ENCODE measurements at places on chromosomes 12 and 14. TPM values are rescaled to one million over a fixed set of nuclear protein-coding genes. Genes with fewer than 3 reads are reported as not detected.

Gene ANKRD52
- total RNA-seq = 29.6 TPM

Gene INHBE
- 0.29 TPM for total RNA-seq

Gene SLC7A7
- total RNA-seq = 3.5 TPM

Gene RNASE3
- total RNA-seq = not detected

Gene OR6C65
- not detected for total RNA-seq

Gene B3GNT4
- total RNA-seq = 0.58 TPM

Gene RFX4
- not detected for total RNA-seq

Gene HELB
- total RNA-seq = 2.0 TPM

Gene BEGAIN
- 0.51 TPM for total RNA-seq

Gene AICDA
- total RNA-seq = not detected

Gene KLRD1
- not detected for total RNA-seq

Gene NINJ2
- total RNA-seq = not detected

Gene TAS2R8
- total RNA-seq = not detected

Gene GPR68
- 1.8 TPM for total RNA-seq

Gene KIF5A
- 0.51 TPM for total RNA-seq

Gene PLEKHG7
- not detected for total RNA-seq

Gene GALNT9
- total RNA-seq = not detected

Gene SMIM41
- not detected for total RNA-seq

Gene SOS2
- 13.5 TPM for total RNA-seq

Gene OR11H12
- total RNA-seq = not detected

Gene PPP2R3C
- 24.5 TPM for total RNA-seq

Gene ELK3
- total RNA-seq = 46.3 TPM

Gene BEST3
- total RNA-seq = 2.2 TPM

Gene ORMDL2
- 40.5 TPM for total RNA-seq

Gene ACYP1
- 66.1 TPM for total RNA-seq

Gene KRT78
- not detected for total RNA-seq

Gene CTSG
- total RNA-seq = not detected

Gene WASHC3
- total RNA-seq = 51.0 TPM

Gene PITPNM2
- total RNA-seq = 4.1 TPM

Gene SLC2A3
- 5.9 TPM for total RNA-seq

Gene PDE6H
- total RNA-seq = not detected

Gene ALG10B
- 2.4 TPM for total RNA-seq

Gene PDZRN4
- not detected for total RNA-seq

Gene ASPG
- total RNA-seq = not detected

Gene BBS10
- 4.7 TPM for total RNA-seq

Gene PRMT5
- 142 TPM for total RNA-seq

Gene OTX2
- not detected for total RNA-seq

Gene KRT77
- total RNA-seq = not detected

Gene PHLDA1
- total RNA-seq = 74.3 TPM

Gene CMKLR1
- not detected for total RNA-seq

Gene BDKRB2
- under 0.01 TPM for total RNA-seq

Gene DPPA3
- total RNA-seq = not detected

Gene CLEC14A
- not detected for total RNA-seq

Gene RIC8B
- total RNA-seq = 6.5 TPM

Gene SYNJ2BP
- total RNA-seq = 13.1 TPM

Gene LHX5
- total RNA-seq = not detected

Gene NPAS3
- total RNA-seq = 0.07 TPM

Gene IL26
- not detected for total RNA-seq

Gene TGM1
- total RNA-seq = 0.63 TPM

Gene RNASE2
- total RNA-seq = not detected

Gene E2F7
- total RNA-seq = 20.5 TPM

Gene DDN
- 0.29 TPM for total RNA-seq

Gene P2RX7
- total RNA-seq = not detected

Gene RD3L
- total RNA-seq = not detected

Gene EXOC5
- total RNA-seq = 42.0 TPM

All from epithelial cell of proximal tubule (primary cell).